ENCODE measurements at places on chromosomes 2 and 18. TPM values are rescaled to one million over a fixed set of nuclear protein-coding genes. Genes with fewer than 3 reads are reported as not detected.

The POTEI gene
- total RNA-seq: not detected

DNA sequence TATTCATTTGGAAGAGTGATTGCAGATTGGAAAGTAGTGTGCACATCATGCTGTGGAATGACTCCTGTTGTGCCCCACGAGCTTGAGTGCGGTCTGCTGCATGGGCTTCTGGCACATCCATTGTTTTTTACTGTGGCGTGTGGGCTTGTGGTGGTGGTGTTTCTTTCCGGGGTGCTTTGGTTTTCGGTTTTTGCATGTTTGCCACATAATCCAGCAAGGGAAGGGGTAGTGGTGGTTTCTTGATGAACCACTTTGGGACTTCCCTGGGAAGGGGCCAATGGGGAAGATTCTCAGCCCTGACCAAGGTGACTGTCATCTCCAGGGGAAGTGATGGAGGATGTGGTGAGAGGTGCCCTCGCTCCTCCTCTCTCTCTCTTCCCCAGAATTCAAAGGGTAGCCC lies 57.0 kb downstream of the COA5 start:
- no peak overlapping the region for H3K27ac ChIP-seq
- no peaks in the 10 kb centered on the region for H3K36me3 ChIP-seq
- H3K4me3 ChIP-seq: no peak overlapping the region
- DNase-seq: no peak

GRCh38 chr2:112187046-112187715 lies 49.0 kb downstream of the FBLN7 start:
- H3K4me3 ChIP-seq: no peak overlapping the region
- peaks cover 13% of the 10 kb centered on the region for H3K27me3 ChIP-seq
- peaks cover 5% of the 10 kb centered on the region for H3K36me3 ChIP-seq
- H3K27ac ChIP-seq: no peak overlapping the region
- H3K4me1 ChIP-seq: peaks cover 10% of the 10 kb centered on the region
- no peak for DNase-seq

DNA sequence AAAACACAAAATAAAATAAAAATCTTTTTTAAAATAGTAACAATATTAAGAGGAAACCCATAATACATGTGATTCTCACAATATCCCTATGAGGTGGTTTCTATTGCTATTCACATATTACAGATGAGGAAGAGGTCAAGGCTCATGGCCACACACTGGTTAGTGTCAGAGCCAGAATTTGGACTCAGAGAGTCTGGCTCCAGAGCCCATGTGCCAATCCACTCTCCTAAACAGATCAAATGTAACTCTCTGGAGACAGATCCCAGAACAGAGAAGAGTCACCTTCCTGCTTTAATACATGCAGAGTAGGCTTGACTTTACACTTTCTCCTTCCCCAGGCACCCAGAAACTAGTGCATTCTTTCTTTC lies 10.1 kb upstream of the SLC11A1 start:
- H3K4me3 ChIP-seq: no peak overlapping the region
- H3K27me3 ChIP-seq: no peaks in the 10 kb centered on the region
- H3K4me1 ChIP-seq: no peaks in the 10 kb centered on the region
- H3K27ac ChIP-seq: no peak overlapping the region
- H3K36me3 ChIP-seq: peaks cover 11% of the 10 kb centered on the region

DNA sequence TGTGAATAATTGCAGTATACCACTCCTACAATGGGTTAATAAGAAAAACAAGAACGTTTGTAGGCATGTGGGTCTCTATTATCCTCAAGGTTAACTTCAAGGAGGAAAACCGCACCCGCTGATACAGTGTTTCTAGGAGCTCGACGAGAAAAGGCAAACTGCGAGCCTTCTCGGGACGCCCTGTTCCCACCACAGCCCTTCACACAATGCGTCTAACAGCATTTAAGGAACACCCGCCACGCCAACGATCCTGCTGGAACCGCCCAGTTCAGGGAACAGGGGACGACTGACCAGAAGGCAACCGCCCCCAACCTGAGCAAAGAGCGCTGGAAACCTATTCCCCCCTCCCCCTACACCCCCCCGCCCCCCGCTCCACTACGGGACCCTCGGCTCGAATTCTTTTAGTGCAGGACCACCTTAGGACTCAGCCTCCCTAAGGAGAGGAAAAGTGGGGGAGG lies 710 bp upstream of the TMSB10 start:
- peak; percentile 49 for DNase-seq
- H3K27me3 ChIP-seq: no peaks in the 10 kb centered on the region
- peaks cover 32% of the 10 kb centered on the region for H3K4me1 ChIP-seq
- peak overlapping the region; percentile 86 for H3K4me3 ChIP-seq
- peaks cover 52% of the 10 kb centered on the region for H3K36me3 ChIP-seq
- peak overlapping the region; percentile 98 for H3K27ac ChIP-seq

The BZW1 gene
- 240 TPM for total RNA-seq

The C2orf80 gene
- not detected for total RNA-seq

DNA sequence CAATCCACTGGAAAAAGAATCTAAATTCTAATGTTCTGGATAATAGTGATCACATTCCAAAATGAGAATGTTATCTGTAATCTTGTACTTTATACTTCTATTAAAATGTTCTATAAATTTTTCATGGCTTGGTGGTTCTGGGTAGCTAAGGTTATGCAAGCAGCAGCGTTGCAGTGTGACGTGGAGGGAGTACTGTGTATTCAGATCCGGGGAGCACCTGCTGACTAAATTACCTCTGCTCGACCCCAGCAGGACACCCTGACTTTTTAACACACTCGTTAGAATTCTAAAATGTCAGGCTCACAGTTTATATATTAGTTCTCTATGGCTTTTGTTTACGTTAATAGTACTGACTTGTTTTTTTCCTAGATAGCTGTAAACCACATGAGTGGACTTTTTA lies 13.0 kb downstream of the ATIC start:
- H3K27ac ChIP-seq: peak overlapping the region; percentile 35
- peaks cover 19% of the 10 kb centered on the region for H3K4me1 ChIP-seq
- H3K27me3 ChIP-seq: no peaks in the 10 kb centered on the region

- H3K27me3 ChIP-seq: peaks cover 47% of the 10 kb centered on the region
- H3K36me3 ChIP-seq: no peaks in the 10 kb centered on the region
- no peak overlapping the region for H3K4me3 ChIP-seq
- no peak overlapping the region for H3K27ac ChIP-seq
Observed at GRCh38 chr2:152054593-152054992, 44.3 kb downstream of the CACNB4 start.

The PAX3 gene
- not detected for total RNA-seq

The ALPP gene
- total RNA-seq: not detected

DNA sequence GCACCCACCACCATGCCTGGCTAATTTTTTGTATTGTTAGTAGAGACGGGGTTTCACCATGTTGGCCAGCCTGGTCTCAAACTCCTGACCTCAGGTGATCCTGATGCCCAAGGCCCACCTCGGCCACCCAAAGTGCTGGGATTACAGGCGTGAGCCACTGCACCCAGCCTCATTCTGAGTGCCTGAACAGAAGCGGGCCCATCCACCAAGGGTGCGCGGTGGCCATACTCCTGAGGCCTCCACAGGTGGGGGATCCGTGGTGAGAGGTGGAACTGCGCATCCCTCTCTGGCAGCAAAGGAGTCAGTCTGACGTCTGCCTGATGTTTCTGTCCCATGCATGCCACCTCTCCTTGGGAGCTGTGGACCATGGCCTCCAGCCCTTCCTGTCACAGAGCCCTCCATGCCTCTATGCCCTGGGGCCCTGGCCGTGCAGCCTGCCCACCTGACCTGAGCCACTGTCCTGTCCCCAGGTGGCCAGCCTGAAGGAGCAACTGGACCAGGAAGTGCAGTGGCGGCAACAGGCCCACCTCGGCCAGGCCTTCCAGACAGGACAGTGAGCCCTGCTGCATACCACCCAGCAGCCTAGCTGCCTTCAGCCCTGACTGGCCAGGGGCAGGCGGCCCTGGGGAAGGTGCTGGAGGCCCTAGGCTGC lies 7.6 kb upstream of the SNED1 start:
- H3K27me3 ChIP-seq: peaks cover 6% of the 10 kb centered on the region
- no peak overlapping the region for H3K4me3 ChIP-seq
- no peak for DNase-seq

DNA sequence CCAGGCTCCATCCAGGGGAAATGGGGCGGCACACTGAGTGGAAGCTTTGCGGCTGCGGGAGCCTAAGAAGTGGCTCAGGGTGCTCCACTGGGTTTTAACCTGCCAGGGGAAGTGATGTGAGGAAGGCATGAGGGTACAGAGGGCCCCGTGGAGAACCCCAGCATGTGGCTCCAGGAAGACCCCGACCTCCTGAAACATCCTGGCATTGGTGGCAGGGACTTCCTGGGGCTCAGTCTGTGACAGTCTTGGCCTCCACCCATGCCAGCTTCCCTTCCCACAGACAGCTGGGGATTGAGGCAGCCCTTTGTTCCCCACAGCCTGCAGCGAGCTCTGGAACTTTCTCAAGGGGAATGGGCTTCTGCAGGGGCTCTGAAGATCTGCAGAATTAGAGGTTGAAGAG lies 146.6 kb downstream of the TNS1 start:
- no peaks in the 10 kb centered on the region for H3K36me3 ChIP-seq
- peaks cover 75% of the 10 kb centered on the region for H3K27me3 ChIP-seq
- H3K27ac ChIP-seq: no peak overlapping the region
- no peak for DNase-seq

DNA sequence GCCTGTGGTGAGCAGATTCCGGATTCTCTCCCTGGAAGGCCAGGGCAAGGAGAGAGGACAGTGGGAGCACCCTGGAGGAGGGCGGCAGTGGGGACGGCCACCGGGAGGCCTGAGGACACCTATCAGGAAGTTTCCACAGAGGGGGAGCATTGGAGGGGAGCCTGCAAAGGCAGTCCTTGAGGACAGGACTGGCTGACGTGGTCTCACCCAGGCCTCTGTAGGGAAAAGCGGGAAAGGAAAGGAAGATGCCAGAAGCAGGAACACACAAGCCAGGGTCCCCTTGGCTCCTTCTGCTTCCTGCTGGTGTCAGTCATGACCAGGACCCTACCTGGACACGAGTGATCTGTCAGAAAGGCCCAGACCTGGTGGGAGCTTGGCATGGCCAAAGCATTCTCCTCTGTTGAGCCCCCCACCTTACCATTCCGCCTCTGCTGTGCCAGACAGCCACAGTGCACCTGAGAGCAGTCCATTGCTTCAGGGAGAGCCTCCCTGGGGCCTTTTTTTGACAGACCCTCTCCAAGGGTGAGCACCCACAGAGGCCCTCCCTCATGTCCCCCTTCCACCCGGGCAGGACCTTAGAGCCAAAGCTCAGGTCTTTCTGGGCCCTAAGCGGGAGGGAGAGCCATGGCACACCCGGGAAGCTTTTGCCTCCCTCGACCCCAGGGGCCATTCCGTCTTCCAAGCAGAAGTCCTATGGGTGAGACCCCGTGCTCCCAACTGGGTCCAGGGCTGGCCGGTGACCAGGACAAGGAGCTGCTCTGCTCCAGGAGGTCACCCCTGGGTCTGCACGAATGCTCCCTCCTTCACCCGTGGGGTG lies 333.1 kb downstream of the DYSF start:
- no peak overlapping the region for H3K27ac ChIP-seq
- DNase-seq: no peak
- H3K27me3 ChIP-seq: peaks cover 56% of the 10 kb centered on the region
- peaks cover 17% of the 10 kb centered on the region for H3K4me1 ChIP-seq
- no peak overlapping the region for H3K4me3 ChIP-seq

DNA sequence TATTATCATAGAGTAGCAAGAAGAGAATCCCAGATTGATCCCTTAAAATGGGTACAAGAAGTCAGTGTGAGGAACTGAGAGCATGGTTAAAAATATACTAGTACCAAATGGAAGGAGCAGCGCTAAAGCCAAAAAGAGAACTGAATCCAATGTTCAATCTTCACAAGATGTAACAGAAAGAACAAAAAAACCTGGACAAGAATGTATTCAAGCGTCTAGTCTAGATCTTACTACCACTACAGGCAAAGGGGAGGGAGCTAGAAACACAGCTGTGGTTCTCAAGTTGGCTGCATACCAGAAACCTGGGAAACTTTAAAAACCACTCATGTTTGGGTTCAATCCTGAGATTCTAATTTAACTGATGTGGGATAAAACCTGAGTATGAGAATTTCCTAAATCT lies 57.5 kb downstream of the PIAS2 start:
- peaks cover 26% of the 10 kb centered on the region for H3K4me1 ChIP-seq
- H3K27me3 ChIP-seq: no peaks in the 10 kb centered on the region
- H3K4me3 ChIP-seq: no peak overlapping the region
- no peak overlapping the region for H3K27ac ChIP-seq
- DNase-seq: no peak

GRCh38 chr2:96144481-96145035 lies 682 bp downstream of the DUSP2 start:
- peak overlapping the region; percentile 81 for H3K4me3 ChIP-seq
- H3K4me1 ChIP-seq: peaks cover 15% of the 10 kb centered on the region
- H3K27me3 ChIP-seq: no peaks in the 10 kb centered on the region

- no peaks in the 10 kb centered on the region for H3K36me3 ChIP-seq
- no peaks in the 10 kb centered on the region for H3K4me1 ChIP-seq
- no peak for DNase-seq
- H3K4me3 ChIP-seq: no peak overlapping the region
- no peak overlapping the region for H3K27ac ChIP-seq
Observed at GRCh38 chr18:33239298-33239697, 201.2 kb downstream of the CCDC178 start.

DNA sequence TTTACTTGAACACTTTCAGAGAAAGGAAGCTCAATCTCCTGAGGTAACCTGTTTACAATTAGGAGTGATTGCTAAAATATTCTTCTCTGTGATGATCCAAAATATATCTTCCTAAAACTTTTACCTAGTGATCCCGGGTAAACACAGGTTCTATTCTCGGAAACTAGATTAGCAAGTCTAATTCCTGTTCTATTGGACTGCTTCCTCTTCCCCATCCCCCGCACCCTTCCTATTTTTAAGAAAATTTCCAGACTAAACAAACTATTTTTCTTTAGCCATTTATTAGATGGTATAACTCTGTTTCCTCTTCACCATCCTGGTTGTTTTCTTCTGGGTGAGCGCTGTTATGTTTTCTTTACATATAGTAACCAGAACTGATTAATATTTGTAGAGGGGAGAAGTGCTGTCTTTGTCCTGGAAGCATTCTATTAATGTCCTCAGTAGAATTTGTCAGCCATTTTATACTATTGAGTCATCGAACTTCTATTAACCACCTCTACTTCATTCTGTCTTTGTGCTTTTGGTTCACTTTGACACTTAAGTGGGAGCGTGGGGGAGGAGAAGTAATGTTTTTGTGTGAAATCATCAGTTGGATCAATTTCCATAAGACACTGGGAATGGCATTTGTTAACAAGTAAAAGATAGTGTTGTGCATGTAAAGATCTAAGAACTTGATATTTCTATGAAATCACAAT lies 31.8 kb downstream of the CREB1 start:
- H3K4me3 ChIP-seq: no peak overlapping the region
- H3K27ac ChIP-seq: no peak overlapping the region
- no peaks in the 10 kb centered on the region for H3K4me1 ChIP-seq
- H3K27me3 ChIP-seq: no peaks in the 10 kb centered on the region
- H3K36me3 ChIP-seq: peaks cover 15% of the 10 kb centered on the region

DNA sequence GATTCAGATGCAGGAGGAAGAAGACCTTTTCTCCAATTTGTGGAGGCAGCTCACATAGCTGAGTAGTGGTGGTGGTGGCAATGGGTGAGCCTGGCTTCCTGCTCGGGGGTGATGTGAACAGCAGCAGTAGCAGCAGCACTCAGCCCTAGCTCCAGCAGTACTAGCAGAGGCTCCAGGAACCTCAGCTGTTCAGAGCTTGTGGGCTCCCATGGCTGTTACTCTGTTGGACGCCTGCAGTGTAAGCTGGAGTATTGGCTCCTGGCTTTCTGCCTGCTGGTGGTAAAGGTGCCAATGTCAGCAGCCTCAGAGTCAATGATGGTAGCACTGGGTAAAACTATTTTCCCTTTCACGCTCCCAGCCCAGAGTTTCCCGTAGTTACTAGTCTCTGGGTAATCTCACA lies 3.1 kb upstream of the SEH1L start:
- H3K27ac ChIP-seq: no peak overlapping the region
- no peak for DNase-seq
- H3K4me3 ChIP-seq: no peak overlapping the region
- peaks cover 21% of the 10 kb centered on the region for H3K27me3 ChIP-seq
- H3K4me1 ChIP-seq: peaks cover 17% of the 10 kb centered on the region

The STON1 gene
- total RNA-seq: 0.86 TPM

The RTP5 gene
- not detected for total RNA-seq

The AKAIN1 gene
- total RNA-seq: not detected

The MYL12A gene
- total RNA-seq: 428 TPM

All from Calu3 (cell line).